Kidney epithelial cell (primary cell): ENCODE measurements at places on chromosomes 5 and 9. TPM values are rescaled to one million over a fixed set of nuclear protein-coding genes. Genes with fewer than 3 reads are reported as not detected.

DNA sequence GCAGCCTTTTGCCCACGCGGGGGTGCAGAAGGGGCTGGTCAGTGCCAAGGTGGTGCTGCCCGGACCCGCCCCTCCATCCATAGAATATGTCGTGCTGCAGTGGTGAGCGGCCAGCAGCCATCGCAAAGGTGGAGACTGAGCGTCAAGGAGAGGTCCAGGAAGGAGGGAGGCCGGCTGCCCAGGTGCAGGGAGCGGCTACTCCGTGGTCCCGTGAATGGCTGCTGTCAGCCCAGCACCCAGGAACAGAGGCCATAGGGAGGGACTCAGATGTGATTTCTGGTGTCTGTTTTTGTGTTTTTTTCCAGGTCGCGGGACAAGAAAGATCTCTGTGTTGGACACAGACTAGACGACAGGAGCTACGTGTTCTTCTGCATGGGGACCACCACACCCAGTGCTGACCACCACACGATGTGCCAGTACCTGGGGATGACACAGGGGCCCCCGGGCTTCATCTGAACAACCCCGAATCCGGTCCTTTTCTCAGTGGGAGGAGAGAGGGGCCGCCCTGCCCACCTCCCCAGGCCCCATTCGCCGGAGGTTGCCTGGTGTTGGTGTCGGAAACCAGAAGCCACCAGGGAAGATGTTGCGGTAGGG, 29.0 kb downstream of the PAEP start:
- no peak for DNase-seq

DNA sequence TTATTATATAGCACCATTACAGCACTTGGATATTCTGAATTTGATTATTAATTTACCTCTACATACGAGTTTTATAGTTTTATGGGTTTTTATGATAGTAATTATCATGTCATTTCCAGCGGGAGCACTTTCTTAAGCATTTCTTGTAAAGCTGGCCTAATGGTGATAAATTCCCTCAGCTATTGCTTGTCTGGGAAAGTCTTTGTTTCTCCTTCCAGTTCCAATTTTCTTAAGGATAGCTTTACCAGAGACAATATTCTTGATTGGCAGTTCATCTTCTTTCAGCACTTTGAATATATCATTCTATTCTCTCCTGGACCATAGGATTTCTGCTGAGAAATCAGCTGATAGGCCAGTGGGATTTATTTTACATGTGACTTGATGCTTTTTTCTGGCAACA, 505.4 kb downstream of the TMEM232 start:
- no peak for DNase-seq

GRCh38 chr9:2389404-2389803, 232.2 kb upstream of the VLDLR start:
- no peak for DNase-seq

DNA sequence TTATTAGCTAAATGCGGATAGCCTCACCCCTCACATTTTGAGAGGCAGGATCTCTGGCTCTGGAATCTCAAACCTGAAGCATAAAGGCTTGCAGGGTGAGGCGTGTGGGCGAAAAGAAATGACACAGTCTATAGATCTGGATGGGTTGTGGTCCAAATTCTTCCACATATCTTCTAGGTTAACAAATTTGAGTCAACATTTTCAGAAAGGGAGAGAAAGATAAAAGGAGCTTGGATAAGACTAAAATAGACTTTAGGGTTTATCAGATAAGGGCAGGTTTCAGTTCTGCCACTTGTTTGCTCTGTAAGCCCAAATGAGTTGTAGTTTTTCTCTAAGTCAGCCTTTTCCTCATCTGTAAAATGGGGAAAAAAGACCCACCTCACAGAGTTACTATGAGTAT, 220.9 kb downstream of the TRIM32 start:
- no peak for DNase-seq

DNA sequence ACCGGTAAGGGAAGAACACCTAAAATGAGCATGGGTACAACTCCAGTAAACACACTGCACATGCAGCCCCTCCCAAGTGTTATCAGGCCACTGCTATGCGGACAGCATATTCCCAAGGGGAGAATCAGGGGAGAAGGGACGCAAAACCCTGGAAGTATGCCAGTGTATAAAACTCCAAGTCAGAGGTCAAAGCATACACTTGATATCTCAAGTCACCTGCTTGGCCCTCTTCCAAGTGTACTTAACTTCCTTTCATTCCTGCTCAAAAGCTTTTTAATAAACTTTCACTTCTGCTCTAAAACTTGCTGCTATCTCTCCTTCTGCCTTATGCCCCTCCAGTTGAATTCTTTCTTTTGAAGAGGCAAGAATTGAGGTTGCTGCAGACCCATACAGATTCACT, 408.1 kb downstream of the HTR1A start:
- no peak for DNase-seq

GRCh38 chr5:14281746-14282181, 138.6 kb downstream of the TRIO start:
- DNase-seq, result no peak

GRCh38 chr9:33840381-33840780, 23.4 kb downstream of the UBE2R2 start:
- DNase-seq, result no peak

DNA sequence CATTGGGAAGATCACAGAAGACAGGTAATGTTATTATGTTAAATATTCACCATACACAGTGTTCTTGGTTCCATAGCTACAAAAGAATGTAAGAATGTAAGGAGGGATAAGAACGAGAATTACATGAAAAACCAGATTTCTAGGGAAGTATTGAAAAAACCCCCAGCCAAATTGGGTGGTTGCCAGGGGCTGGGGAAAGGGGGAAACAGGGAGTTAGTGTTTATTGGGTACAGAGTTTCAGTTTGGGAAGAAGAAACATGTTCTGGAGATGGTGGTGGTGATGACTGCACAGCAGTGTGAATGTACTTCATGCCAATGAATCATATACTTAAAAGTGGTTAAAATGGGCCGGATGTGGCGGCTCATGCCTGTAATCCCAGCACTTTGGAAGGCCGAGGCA, 40.3 kb downstream of the GLRX start:
- no peak for DNase-seq

- DNase-seq, result no peak
Observed at GRCh38 chr5:178378527-178379484, 146.2 kb upstream of the PHYKPL start.

GRCh38 chr5:82959466-82959865, 117.7 kb downstream of the TMEM167A start:
- no peak for DNase-seq

GRCh38 chr5:76493190-76493837, 90.2 kb downstream of the IQGAP2 start:
- DNase-seq, result no peak

DNA sequence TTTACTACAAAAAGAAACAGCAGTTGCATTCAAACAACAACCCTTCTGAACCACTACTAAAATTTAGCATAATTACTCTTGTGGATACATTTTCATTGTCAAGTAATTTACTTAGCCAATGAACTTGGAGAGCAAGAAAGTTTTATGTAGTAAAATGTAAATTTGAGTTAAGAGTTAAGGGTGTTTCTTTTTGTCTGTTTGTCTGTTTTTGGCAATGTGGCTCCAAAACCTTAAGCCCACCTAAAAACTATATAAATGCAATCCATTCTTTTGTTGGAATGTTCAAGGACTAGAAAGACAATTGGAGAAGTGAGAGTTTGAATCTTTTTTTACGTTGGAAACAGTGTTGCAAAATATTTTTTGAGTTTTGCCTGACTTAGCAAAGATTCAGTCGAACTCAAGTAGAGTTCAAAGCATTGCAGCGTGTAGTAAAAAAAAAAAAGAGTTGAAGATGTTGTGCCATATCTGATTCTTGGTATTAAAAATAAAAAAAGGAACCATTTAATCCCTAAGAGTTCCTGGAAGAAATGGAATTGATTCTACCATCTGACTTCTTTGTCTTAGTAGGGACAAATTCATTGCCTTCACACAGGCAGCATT, 867 bp downstream of the SYK start:
- DNase-seq, result no peak

- DNase-seq, result no peak
Observed at GRCh38 chr9:136244122-136244968, 1.3 kb downstream of the QSOX2 start.

- DNase-seq, result no peak
Observed at GRCh38 chr9:86217076-86217755, 42.2 kb downstream of the C9orf153 start.

DNA sequence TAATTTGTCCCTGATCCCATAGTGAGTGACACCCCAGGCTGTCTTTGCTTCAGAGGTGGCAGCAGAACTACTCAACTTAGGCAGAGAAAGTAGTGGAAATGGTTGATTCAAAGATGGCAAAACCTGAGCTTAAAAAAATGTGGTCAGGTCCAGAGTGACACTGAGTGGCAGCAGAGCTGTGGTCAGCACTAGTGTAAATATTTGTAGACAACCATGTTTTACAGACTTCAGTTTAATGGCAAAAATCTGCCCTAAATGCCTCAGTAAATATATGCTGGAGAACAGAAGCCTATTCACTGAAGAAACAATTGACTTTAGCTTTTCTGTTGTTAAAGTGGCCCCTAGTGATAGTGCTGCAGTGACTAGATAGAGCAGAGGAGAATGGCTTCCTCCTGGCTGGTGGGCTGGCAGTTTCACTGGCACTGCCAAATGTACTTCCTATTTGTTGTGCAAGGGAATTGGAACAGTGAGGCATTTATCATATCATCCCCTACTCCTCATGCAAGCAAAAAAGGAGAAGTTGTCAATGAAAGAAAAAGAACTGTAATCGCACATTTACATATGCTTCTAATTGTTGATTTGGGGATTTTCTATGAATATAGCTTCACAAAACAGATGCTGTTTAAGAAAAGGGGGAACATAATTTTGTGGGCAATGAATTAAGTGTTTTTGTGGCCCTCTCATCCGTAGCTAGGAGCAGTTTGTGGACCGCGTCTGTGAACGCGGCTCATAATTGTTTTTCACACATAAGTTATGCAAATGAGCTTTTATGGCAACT, 12.0 kb downstream of the PBX3 start:
- DNase-seq, result no peak

- no peak for DNase-seq
Observed at GRCh38 chr9:135255033-135255840, 167.8 kb downstream of the OLFM1 start.

DNA sequence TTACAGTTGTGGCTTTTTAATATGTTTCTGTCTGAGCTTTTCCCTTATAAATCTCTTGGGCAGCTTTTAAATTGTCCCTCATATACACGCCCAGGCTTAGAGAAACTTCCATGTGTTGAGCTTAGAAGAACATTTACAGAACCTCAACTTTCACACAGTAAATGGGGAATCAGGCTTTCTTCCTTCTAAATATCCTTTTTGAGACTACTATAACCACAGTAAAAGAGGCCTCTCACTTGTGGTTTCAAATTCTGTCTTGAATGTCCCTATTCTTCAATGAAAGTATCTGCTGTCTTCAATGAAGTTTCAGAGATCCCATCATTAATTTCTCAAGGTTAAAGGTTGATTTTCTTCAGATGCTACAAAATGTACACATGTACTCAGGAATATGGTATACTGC, 588.6 kb upstream of the DMAC1 start:
- no peak for DNase-seq

- no peak for DNase-seq
Observed at GRCh38 chr9:121305269-121305994, 37.5 kb downstream of the GSN start.

GRCh38 chr5:87347841-87348240, 64.9 kb downstream of the CCNH start:
- DNase-seq, result no peak

Gene GARIN3
- total RNA-seq, result not detected in 2 replicates

Gene AK8
- 1.6 and 2.0 TPM in 2 replicates for total RNA-seq

Gene ALAD
- total RNA-seq, result 6.2 and 6.7 TPM in 2 replicates

Gene INSYN2B
- 0.07 and 0.17 TPM in 2 replicates for total RNA-seq

Gene SPATA31E1
- total RNA-seq, result not detected in 2 replicates

Gene DBH
- not detected in 2 replicates for total RNA-seq
